Fibroblast of skin of scalp (primary cell): ENCODE measurements at places on chromosomes 12 and 14.

GRCh38 chr14:75991753-75992152, 6.2 kb downstream of the IFT43 start:
- no peak for DNase-seq

- DNase-seq = no peak
Observed at GRCh38 chr12:117063162-117063911, 35.9 kb downstream of the TESC start.

- DNase-seq = peak; percentile 47
Observed at GRCh38 chr12:63353559-63353958, 202.6 kb upstream of the AVPR1A start.

DNA sequence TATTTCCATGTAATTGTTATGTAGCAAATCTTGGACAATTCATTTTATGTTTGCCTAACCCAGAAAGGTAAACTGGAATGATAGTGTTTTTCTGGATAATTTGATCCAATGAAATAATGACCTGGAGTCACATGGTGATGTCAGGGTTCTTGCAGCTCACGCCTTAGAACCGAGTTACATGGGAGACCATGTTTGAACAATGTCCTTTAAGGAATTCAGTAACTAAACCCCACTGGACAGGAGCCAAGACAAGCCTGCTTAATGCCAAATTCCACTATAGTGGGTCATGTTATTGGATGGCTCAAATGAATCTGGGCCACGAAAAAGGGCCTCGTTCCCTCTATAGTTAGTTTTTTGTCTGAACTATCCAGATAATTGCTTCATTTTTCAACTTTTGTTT, 255.8 kb upstream of the HMGA2 start:
- DNase-seq = peak; percentile 92

GRCh38 chr12:108368089-108368488, 29.0 kb upstream of the CMKLR1 start:
- DNase-seq = no peak

- no peak for DNase-seq
Observed at GRCh38 chr14:60346706-60347105, 97.7 kb downstream of the PPM1A start.

- no peak for DNase-seq
Observed at GRCh38 chr14:69654116-69654515, 42.7 kb downstream of the SUSD6 start.

- no peak for DNase-seq
Observed at GRCh38 chr14:72740966-72741825, 152.7 kb downstream of the DPF3 start.

DNA sequence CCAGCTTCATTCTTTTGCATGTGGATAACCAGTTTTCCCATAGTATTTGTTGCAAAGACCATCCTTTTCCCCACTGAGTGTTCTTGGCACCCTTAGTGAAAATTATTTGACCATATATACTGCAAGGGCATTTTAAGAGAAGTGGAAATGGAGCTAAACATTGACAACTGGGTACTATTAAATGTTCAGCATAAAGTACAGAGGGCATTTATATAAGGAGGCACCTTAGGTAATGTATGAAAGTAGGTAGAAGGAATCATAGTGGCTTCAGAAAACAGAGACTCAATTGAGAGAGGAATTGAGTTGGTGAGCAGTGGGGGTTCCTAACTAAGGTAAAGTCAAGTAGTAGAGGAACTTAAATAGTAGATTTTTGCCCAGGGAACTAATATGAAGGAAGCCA, 34.5 kb upstream of the SMCO2 start:
- no peak for DNase-seq

GRCh38 chr14:99212646-99213045, 59.4 kb downstream of the BCL11B start:
- no peak for DNase-seq

DNA sequence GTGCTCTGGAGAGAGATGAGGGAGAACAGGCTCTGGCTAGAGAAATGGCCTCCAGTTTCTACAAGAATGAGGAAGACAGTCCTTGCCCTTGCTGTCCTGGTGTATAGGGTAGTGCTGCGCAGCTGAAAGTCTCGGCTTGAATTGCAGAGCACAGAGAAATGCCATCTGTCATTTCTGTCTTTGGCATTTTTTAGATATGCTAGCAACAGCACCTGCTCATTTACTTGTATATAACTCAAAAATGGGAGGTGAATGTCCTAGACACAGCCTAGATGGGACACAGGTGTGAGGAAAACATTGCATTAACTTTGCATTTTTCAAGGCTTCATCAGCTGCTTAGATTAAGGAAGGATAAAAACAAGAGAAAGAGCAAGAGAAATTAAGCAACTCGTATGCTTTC, 35.8 kb downstream of the GPR19 start:
- DNase-seq = no peak

DNA sequence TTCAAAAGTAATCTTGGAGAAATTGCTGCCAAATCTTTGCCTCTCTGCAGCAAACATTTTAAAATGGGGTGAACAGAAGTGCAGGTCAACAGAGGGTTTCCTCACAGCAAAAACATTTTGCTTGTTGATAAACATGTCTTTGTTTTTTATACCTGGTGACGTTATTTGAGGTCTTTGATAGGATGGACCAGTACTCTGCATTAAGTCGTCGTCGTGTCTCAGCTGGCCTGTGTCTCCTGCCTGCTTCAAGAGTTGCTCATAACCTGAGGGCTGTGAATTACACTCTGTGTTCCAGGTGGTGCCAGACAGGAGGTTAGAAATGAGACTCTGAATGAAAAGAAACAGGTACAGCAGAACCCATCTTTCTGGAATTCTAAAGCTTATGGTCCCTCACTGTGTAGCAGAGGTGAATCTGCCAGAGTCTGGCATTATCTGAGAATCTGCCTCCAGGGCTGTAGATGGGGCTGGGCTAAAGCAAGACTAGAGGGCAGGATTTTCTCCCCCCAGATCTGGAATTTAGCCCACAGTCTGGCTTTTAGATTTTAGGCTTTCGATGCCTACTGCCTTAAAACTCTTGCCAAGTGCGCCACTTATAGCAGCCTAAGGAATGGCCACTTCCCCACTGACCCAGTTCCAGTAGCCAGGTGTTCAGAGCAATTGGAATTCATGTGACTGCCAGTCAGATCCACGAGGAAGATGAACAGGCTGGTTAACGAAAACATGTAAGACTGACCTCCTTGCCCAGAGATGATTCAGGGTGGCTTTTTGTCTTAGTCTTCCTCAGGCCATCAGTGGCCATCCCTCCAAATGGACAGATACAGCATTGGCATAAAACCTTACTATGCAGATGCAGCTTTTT, 161.2 kb downstream of the PRKCH start:
- no peak for DNase-seq

DNA sequence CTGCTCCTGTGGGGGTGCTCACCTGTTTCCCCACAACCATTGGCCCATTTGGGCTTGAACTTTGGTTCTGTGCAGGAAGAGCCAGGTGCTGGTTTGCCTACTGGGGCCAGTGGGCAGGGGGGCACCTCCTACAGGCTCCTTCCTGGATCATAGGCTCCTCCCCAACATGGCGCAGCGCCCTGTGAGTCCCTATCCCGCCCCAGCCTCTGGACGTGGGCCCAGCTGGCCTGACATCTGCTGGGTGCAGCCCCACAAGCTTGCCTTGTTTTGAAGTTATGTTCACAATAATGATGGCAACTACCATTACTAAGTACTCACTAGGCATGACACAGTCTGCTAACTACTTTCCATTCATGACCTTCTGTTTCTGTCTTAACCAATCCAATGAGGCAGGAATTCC, 147.8 kb downstream of the RBM19 start:
- no peak for DNase-seq
